ENCODE measurements at places on chromosomes 11 and 22.

GRCh38 chr22:43887391-43887790, 4.4 kb downstream of the PNPLA5 start:
- DNase-seq = no peak

DNA sequence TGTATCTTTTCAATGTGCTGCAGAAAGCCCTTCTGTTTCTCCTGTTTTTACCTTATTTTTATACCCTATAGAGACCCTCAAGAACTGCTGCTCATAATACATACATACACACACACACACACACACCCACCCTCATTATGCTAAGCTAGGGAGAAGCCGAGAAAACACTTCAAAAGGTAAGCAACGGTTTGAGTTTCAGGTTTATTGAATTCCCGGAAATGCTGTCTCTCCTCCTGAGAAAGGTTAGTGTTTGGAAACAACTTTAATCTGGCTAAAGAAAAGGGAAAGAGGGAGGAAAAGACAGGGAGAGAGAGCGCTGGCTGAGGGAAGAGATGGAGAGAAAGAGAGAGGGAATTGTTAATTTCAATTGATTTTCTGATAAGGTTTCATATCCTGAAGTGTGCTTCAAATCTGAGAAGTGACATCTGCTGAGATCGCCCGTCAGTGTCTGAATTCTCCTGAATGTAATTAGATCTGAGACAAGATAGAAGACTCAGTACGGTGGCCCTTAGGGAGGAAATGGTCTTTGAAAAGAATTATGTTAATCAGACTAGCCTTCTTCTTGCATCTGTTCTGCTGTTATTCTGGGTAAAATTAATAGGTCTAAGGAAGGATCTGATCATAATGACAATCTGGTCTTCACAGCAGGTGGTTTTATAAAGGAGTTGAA, 169.1 kb downstream of the NXPE2 start:
- no peak for DNase-seq

DNA sequence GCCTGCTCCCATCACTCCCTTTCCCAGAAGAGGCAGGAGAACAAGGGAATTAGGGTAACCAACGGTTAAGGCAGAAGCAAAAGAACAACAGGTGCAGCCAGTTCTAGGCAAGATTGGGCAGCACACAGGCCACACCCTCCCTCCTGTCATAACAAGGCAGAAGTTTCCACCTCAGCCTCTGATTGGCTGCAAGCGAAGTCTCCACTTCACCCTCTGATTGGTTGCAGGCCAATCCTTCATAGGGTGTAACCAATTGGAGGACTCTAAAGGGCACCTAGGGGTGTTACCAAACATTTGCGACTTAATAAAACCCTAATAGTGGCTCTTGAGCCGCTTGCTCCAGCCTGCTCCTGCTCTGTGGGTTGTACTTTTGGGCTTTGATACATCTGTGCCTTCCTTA, 153.8 kb downstream of the CACNA1I start:
- no peak for DNase-seq

DNA sequence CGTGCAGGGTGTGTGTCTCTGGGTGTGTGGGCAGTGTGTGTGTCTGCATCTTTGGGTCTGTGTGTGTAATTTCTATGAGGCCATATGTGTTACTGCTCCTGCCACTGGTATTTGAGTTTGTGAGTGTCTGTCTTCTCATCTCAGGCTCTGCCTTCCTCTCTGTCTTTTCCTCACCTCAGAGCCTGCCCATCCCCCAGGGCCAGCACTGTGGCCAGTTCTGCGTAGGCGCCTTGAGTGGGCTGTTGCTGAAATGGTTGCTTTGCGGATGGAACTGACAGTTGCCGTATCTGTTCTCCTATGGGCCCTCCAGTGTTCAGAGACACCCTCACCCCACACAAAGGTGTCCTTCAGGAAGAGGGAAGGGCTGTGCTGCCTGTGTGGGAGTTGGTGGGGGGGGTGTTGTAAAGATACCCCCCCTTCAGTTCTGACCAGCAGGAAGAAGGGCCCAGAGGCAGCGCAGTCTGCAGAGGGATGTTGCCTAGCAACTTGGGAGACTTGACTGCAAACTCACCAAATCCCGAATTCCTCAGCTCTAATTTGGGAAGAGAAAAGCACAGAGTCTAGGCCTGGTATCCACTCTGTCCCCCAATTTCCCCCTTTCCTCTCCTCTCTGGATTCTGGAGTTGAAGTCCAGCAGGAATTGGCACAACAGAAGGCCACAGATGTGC, 2.0 kb upstream of the NRGN start:
- DNase-seq = no peak

DNA sequence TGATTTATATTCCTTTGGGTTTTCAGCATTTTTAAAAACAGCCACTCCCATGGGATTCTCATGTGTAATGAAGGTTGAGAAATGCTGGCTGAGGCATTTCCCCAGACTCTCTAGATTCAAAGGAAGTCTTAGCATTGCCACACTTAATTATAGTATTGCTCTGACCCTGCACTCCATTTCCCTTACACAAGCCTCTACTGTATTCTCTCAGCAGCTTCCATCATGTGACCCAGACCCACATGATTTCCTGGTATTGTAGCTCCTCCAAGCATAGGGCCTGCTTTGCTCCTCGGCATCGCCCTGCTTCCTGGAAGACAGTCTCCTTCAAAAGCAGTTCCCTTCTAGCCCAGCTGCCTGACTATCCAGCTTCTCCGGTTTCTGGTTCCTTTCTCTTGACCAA, 261.5 kb downstream of the LARGE1 start:
- no peak for DNase-seq

DNA sequence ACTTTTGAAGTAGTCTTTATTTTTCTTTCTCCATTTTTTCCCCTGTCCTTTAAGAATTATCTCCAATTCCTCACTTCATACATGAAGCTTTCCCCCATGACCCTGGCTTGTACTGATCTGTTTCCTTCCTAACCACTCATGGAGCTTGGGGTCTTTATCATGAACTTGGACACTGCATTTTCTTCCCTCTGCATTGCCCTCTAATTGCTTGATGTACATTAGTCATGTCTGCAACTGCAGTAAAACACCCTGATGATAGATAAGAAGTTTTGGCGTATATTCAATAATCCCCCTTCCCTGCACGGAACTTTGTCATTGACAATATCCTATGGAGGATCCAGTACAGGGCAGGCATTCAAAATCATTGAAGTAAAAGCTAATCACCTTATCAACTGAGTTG, 3.4 kb downstream of the HEPHL1 start:
- no peak for DNase-seq

DNA sequence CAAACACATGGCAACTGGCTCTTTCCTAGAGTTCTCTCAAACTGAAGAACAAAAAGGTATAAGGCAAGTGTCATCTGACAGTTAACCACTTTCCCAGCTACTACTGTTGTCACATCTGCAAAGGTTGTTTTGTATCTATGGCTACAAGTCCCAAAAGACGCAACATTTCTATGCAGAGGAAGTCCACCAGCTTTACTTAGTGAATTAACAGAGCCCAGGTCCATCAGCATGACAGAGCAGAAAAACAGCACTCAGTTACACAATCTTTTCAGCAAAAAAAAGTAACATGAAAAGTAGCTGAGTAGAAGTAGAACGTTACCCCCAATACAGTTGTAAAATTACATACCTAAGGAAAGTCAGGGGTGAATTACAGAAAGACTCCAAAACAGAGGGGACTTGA, 12.1 kb downstream of the CPSF7 start:
- DNase-seq = no peak

DNA sequence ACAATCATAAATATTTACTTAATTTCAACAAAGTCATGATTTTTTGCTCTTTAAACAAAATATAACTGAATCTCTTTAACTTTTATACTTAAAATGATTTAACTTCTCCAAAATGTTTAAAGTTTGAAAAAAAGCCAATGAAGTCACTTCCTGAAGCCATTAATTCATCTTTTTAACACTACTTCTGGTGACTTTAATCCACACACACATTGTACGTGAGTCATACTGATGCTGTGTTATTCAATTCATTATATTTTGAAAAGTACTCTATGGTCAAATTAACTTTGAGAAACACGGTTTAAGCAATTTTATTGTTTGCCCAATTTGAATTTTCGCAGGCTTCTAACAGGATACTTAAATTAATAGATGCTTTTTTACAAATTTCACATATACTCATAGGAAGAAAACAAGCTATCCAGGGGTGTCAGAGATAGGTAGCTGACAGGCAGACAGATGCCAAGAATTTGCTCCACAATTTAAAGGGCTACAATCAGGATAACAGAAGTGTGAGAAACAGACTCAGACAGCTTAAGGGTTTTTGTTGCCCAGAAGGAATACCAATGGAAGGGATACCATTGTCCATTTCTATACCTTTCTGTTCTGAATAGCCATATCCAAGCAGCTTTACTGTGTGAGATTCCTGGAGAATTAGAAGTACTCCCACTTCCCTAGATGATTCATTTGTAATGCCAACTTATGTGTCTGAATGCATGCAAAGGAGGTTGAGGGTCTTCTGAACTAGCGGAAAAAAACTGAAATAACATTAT, 118.4 kb downstream of the RBFOX2 start:
- no peak for DNase-seq

DNA sequence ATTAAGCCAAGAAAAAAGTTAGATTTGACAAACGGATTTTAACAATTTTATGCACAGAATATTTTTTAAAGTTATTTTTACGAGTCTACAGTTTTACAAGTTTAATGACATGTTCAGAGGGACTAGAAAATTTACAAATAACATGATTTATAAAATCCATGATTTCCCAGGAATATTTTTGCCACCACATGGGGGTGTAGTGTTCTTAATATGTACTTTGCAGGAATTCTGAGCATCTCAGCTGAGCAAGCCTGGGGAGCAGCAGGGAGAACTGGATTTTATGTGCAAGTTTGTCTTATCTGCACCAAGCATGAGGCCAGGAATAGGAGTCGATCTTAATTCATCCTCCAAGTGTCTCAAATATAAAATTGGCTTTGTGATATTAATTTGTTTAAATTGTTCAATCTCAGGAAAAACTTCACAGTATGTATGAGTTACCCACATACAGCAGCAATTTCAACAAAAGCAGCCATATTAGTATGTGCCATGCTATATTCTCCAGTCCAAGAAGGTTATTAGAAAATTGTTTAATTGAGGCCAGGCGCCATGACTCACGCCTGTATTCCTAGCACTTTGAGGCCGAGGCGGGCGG, 826.3 kb downstream of the DLG2 start:
- no peak for DNase-seq

DNA sequence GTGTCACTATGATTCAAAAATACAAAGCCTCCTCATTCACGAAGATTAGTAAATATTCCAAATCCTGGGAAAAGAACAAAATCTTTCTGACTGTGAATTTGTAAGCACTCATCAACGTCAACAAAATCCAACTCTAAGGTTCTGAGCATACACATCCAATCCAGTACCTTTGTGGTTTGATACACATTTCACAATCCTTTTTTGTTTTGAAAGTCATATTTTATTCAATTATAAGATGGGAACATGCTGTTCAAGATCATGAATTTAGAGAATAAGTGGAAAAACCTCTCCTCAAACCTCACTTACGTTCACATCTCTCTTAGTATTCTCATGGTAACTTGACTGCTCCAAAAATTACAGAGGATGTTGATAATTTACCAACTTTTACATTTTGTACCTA, 9.6 kb upstream of the MMP3 start:
- DNase-seq = no peak

DNA sequence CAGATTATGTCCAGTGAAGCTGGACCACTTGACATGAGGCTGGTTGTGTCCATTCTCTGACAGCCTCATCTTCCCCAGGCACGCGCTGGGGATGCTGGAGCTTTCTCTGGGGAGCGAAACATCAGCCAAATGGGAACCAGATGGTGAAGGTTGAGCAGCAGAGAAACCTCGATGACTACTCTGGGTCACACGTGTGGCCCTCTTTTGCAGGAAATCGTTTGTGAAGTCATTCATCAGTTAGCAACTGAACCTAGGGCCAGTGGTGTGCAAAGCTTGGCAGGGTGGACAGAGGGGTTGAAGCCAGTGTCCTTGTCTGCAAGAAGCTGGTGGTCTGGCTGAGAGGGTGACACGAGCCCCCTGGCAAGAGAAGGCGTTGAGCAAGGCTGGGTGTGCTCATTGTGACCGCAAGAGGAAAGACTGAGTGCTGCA, 109.8 kb downstream of the ZBTB16 start:
- no peak for DNase-seq

- DNase-seq = no peak
These were observed 112.7 kb downstream of the FAR1 start for GRCh38 chr11:13781153-13781552.

DNA sequence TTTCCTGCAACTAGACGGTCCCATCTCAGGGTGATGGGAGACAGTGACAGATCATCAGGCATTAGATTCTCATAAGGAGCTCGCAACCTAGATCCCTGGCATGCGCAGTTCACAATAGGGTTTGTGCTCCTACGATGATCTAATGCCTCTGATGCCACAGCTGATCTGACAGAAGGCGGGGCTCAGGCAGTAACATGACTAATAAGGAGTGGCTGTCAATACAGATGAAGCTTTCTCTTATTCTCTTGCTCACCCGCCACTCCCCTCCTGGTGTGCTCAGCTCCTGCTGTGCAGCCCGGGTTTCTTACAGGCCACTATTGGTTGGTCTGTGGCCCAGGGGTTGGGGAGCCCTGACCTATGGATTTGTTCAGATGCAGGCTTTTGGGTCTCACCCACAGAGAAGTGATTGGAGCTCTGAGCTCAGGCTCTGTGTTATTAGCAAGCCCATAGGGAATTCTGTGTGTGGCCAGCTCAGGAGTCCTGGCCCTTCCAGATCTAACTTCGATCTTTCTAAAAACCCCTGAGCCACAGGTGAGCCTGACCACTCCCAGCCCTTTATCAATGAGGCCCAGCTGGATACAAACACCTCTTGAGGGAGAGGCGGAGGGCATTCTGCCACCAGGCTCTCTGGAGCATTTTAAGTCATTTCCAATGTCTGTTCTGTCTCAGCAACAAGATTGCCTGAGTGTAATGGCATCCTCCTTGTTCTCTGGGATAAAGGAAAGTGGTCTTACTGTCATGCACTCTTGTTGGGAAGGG, 351.8 kb downstream of the BUD13 start:
- peak; percentile 55 for DNase-seq

GRCh38 chr22:45202333-45203149, 38.2 kb downstream of the KIAA0930 start:
- no peak for DNase-seq

DNA sequence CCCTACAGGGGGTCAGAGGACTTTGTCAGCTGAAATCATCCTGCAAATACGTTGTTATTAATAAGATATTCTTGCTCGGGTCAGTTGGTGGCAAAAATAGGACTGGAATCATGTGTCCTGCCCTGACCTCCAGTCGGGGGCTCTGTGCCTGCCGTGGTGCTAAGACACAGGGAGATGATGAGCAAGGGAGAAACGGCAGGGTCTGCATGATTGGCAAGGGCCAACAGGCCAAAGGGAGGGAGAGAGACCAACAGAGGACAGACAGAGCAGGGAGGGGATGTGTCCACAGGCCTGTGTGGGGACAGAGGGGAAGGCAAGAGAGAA, 10.4 kb upstream of the TSKU start:
- DNase-seq = no peak

DNA sequence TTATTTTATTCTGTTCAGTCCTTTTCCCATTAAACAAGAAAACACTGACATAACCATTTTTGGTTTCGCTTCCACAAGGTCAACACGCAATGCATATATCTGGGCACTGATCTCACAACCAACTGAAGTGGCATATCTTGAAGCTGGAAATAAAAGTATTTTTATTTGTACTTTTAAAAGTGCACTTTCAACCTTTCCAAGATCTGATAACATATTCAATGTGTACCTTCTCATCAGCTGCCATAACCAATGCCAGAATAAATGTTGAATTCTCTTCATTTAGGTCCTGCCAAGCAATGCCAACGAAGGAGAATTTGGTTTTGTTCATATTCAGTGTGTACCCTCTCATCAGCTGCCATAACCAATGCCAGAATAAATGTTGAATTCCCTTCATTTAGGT, 148.9 kb upstream of the CEP126 start:
- no peak for DNase-seq

- no peak for DNase-seq
These were observed 238.0 kb upstream of the PLET1 start for GRCh38 chr11:112498701-112499100.

Measured in head of caudate nucleus (tissue), 42 donors.